ENCODE measurements at places on chromosomes 5 and 9.

GRCh38 chr5:142308358-142308757 is 16.5 kb downstream of the SPRY4 start:
- DNase-seq, result no peak

DNA sequence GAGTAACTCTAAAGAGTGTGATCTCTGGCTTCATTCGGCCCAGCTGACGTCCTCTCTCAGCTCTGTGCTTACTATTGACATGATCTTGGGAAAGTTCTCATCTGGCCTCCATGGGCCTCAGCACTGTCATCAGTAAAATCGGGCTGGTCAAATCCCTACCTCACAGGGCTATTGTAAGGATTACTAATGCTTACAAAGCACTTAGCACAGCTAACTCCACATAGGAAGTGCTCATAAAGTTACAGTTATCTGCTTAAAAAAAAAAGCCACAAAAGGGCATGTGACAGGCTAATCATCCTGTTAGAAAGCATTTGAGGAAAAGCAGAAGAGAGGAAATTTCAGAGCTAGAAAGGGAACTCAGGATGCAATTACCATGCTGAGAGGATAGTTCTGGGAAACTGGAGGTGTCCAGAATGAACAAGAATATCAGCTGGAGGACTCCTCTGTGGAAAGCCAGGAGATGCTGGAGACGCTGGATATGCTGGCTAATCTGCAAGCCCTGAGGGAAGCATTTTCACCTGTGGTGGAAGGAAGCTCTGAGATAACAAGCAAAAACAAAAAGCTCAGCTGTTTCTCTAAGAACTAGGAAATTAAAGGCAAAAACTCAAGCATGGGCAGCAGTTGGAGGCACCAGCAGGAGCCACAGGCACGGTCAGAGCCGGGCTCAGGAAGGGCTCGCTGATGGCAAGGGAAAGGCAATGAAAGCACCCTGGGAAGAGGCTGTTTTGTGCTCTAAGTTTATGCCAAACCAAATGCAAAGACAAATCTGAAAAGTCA is 4.4 kb upstream of the BHMT start:
- no peak for DNase-seq

DNA sequence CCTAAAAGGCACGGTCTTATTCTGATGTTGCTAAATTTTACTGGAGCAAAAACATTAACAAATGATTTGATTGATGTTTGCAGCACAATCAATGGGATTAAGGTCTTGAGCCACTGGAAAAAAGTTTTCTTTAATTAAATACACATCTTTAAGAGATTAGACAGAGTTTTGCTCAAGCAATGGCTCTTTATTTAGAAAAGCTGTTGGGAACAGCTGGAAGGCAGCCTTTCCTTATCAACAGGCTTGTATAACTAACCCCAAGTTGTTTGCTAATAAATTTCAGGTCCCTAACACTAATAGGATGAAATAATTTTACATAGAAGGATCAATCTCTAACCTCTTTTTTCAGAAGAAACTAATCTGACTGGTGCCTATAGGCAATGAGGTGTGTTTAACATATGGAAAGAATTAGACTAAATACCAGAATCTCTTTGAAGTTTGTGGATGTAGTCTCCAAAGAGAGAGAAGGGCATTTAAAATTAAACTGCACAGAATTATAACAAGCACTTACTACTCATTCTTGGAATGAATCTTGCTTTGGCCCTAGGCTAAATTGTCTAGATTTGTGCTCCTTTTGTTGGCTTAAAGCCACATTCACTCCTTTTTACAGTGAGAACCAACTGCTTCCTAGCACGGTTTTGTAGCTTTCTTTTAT is 67.3 kb upstream of the TNFAIP8 start:
- no peak for DNase-seq

GRCh38 chr5:88878976-88879375 is 4.0 kb downstream of the MEF2C start:
- DNase-seq, result no peak

GRCh38 chr5:114099161-114099560 is 262.7 kb upstream of the KCNN2 start:
- no peak for DNase-seq

- no peak for DNase-seq
Observed at GRCh38 chr5:157175071-157175612, 5.5 kb upstream of the ITK start.

GRCh38 chr9:135517407-135517822 is 3.8 kb upstream of the LCN1 start:
- DNase-seq, result no peak

DNA sequence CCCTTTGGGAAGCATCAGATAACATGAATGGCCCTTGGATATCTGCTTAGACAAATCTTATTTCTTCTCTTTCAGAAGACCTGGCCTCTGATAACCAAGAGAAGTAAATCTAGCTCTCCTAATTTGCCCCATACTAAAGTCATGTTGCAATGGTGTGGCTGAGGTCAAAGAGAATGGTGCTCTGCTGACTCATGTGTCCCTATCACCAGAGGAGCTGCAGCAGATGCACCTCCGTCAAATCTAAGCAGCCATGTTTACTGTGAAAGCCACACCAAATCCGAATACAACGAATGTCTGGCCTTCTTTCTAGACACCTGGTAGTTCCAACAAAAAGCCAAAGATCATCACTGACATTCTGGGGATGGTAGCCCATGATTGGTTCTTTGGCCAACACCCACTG is 23.2 kb downstream of the RETREG1 start:
- no peak for DNase-seq

- DNase-seq, result no peak
Observed at GRCh38 chr5:18653216-18653752, 1019.0 kb downstream of the TAF11L14 start.

DNA sequence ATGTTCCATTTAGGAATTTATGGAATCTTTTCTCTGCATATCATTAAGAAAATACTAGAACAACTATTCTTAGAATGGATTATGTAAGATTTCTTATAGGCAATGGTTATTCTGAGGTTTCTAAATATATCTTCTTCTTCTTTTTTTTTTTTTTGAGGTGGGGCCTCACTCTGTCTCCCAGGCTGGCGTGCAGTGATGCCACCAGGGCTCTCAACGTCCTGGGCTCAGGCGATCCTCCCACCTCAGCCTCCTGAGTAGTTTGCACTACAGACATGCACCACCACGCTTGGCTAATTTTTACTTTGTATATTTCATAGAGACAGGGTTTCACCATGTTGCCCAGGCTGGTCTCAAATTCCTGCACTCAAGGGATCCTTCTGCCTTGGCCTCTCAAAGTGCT is 137.2 kb downstream of the SREK1 start:
- DNase-seq, result no peak

- no peak for DNase-seq
Observed at GRCh38 chr9:74358959-74359358, 138.2 kb upstream of the RORB start.

DNA sequence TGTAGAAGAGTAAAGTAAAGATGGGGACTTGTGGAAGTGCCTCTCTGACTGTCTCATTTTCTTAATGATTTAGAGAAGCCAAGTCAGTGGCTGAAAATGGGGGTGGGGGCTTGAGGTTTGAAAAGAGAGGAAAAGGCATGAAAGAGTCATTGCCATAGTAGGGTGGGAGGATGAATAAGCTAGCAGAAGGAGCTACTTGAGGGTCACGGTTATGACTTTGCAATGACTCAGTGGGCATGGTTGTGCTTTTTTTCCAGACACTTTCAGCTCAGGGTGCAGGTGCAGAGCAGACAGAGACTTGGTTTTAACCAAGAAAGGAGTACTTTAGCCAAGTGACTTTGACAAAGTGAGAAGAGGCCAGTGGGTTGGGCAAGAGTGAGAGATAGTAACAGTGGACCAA is 117.8 kb downstream of the PTTG1 start:
- no peak for DNase-seq

- no peak for DNase-seq
Observed at GRCh38 chr5:138641547-138642298, 66.5 kb upstream of the HSPA9 start.

- no peak for DNase-seq
Observed at GRCh38 chr5:16886366-16886736, 49.7 kb downstream of the MYO10 start.

DNA sequence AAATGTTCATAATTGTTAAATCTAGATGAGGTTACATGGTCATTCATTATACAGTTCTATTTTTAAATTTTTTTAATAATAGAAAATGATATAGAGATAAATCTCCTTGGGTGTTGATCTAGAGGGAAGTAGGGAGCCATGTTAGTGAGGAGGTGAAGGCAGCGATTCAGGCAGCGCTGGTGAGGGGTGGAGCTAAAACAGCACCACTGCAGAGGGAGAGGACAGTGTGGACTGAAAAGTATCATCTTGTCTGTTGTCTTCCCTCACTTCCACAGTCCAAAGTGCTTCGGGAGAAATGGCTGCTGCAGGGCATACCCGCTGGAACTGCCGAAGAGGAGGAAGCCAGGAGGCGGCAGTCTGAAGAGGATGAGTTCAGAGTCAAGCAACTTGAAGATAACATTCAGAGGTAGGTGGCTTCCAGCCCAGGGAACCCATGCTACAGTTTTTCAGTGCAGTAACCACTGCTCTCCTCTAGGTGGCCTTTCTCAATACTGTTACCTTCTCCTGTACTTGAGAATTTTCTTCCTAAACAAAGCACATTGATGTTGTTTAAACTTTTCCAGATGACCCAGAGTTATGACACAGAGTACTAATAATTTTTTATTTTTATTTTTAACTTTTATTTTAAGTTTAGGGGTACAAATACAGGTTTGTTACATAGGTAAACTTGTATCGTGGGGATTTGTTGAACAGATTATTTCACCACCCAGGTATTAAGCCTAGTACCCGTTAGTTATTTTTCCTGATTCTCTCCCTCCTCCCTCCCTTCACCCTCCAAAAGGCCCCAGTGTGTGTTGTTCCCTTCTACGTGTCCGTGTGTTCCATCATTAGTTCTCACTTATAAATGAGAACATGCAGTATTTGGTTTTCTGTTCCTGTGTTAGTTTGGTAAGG is 100.5 kb downstream of the PALM2AKAP2 start:
- no peak for DNase-seq

GRCh38 chr5:63375851-63376250 is 586.4 kb downstream of the HTR1A start:
- no peak for DNase-seq

DNA sequence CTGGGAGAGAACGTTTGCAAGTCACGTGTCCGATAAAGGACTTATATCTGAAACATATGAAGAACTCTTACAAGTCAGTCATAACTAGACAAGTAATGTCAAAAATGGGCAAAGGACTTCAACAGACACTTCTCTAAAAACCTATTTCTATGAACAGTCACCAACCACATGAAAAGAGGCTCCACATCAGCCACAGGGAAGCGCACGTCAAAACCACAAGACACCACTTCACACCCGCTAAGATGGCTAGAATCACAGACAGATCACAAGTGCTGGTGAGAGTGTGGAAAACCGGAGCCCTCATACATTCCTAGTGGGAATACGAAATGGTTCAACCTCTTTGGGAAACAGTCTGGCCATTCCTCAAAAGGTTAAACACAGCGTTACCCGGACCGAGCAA is 11.5 kb upstream of the CARD9 start:
- no peak for DNase-seq

DNA sequence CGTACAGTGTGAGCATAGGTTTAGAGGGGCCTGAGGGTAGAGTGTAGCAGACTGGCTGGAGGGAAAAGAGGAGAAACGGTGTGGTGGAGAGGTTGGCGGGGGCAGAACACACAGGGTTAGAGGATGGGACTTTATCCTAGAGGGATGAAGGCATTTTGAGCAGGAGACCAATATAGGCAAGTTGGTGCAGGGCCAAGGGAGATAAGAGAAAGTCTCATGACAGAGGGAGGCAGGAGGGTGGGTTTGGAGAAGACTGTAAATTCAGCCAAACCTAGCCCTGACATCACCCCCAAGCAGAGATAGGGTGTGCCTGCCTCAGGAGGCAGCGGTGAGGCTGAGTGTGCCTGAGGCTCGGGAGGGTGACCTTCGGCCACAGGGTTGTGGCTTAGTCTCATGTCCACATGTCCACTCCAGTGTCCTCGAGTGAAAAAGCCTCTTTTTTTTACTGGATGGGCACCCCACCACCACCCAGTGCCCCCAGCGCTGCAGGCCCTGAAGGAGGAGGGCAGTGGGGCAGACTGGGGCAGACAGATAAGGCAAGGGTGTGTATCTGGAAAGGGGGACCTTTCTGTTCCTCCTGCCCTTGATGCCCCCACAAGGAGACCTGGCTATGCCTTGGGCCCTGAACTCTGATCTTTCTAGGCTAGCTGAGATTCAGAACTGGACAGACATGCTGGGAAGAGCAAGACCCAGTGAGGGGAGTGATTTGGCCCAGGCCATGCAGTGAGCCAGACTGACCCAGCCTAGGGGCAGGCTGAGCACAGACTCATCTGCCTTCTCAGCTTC is 108.7 kb downstream of the RGS3 start:
- DNase-seq, result no peak

DNA sequence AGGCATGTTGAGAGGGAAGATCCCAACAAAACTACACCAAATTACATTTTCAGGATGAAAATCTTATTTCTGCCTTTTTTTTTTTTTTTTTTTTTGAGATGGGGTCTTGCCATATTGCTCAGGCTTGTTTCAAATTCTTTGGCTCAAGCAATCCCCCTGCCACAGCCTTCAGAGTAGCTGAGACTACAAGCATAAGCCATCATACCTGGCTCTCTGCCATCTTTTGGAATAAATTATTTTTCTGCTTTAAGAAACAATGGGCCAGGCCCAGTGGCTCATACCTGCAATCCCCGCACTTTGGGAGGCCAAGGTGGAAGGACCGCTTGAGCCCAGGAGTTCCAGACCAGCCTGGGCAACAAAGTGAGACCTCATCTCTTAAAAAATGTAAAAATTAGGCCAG is 14.3 kb downstream of the AFF4 start:
- no peak for DNase-seq

DNA sequence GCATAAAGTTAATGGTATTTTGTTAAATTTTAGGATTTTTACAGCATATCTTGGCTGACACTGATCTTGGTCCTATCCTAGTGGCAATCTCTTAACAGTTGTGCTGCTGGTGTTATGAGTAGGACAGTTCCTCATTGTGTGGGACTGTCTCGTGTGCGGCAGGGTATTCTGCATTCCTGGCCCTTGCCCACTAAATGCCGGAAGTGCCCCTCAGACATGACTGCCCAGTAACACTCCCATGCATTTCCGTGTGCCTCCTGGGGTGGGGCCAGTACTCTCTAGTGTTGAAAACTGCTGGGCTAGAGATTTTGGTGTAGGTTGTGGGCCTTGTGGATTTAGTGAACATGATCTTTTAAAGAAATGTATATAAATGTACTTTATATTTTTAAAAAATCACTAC is 227.1 kb upstream of the DMRT1 start:
- no peak for DNase-seq

GRCh38 chr5:54822324-54822687 is 163.1 kb downstream of the ESM1 start:
- no peak for DNase-seq

DNA sequence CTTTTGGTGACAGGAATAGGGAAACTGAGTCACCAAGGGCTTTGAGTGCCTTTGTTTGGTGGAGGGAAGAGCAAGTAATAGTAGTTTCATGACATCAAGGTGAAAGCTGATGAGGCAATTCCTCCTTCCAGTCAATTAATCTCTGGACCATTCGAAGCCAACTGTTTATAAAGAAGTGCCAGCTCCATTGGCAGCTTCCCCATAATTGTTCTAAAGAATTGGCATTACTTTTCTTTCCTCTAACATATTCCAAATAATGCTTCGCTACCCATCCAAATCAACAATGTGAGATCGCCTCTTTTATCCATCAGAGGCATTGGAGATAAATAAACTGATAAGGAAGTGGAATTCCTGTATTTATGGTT is 132.4 kb downstream of the NPR3 start:
- DNase-seq, result no peak

- DNase-seq, result no peak
Observed at GRCh38 chr5:13809921-13810320, 134.6 kb downstream of the DNAH5 start.
